ENCODE measurements at places on chromosomes 12 and 14. TPM values are rescaled to one million over a fixed set of nuclear protein-coding genes. Genes with fewer than 3 reads are reported as not detected.

- DNase-seq: no peak
Observed at GRCh38 chr12:85733984-85734383, 102.2 kb downstream of the RASSF9 start.

GRCh38 chr12:30828686-30829085 is 73.9 kb upstream of the CAPRIN2 start:
- DNase-seq: peak; percentile 12

DNA sequence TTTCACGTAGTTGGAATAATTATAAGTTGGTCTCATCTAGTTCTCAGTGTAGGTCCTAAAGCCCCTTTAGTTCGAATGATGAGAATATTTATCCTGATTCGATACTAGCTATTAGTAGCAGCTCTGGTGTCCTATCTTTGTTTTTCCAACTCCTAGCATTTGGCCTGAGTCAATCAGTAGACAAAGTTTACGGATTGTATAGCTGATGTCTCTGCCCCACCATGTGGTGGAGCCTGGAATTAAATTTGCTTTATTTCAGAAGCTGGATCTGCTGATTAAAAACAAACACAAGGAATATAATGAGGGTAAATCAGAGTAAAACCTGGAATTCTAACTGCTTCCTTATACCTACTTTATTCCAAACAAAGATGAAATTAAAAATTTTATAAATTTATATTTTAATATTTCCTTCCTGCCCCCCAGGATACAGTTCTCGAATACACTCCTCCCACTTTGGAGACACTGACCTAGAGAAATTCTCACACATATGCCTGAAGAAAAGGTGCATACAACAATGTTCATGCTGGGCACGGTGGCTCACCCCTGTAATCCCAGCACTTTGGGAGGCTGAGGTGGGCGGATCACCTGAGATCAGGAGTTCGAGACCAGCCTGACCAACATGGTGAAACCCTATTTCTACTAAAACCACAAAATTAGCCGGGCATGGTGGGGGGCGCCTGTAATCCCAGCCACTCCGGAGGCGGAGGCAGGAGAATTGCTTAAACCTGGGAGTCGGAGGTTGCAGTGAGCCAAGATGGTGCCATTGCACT is 7.6 kb upstream of the BRMS1L start:
- DNase-seq: no peak

DNA sequence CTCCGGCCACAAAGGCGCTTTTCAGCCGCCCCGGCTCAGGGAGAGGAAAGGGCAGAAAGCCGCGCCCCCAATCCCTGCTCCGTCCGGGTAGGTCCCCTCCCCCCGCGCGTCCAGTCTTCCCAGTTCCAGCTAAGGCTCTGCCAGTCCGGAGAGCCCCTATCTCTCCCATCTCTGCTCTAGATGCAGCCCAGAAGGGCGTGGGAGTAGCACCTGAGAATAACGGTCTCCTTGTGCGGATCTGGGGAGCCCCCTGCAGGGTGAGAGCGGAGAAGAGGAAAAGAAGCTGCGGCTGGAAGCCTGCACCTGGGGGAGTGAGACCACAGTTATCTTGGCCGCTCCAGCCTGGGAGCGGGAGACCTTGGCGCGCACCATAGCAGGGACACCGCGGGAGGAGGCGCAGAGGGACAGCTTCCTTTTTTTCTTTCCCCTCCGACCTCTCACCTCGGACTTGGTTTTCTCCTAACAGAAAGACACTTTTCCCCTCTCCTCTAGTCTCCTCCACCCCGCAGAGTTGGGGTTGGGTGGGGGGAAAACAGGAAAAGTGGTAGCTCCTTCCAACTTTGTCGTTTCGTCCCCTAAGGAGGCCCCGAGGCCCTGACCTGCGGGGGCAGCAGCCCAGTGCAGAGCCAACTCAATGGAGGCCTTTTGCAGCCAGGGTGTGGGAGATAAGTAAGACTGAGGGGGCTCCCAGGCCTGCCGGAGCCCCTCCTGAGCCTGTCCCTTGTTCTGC is 2.4 kb downstream of the DHH start:
- no peak for DNase-seq

DNA sequence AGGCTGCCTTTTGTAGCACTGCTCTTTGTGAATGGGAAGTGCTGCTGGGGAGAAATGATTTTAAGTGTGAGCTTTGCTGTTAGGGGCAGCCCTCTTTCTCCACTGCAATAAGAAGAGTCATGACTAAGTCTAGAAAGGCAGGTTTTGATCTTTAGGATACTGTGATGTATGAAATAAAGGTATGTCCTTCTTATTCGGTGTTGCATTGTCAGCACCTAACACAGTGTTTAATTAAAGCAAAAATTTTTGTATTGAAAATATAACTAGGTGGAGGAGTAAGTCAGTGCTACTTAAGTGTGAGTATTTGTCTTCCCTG is 81.5 kb downstream of the ETV6 start:
- no peak for DNase-seq

GRCh38 chr12:3002646-3003045 is 43.4 kb downstream of the TEAD4 start:
- DNase-seq: no peak

DNA sequence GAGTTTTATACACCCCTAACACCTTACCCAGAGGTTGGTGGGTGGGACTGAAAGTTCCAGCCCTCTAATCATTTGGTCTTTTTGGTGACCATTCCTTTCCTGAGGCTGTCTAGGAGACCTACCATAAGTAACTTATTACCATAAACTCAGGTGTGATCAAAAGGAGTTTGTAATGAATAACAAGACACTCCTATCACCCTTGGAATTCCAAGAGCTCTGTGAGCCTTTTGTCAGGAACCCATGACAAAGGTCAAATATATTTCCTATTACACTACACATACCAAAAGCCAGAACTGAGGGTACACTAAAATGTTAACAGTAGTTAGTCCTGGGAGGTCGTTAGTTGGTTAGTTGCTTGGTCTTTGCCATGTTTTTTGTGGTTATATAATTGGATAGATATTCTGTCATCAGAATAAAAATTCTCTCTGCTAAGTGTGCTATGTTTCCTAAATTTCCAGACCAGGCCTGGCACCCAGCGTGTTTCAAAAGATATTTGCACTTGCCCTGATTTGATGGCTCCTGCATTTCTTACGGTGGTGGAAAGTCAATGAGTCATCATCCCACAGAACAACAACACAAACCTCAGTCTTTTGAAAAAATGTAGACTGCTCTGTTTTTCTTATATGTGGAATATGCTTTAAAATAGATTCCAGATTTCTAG is 27.0 kb upstream of the AKAP5 start:
- peak; percentile 67 for DNase-seq

- DNase-seq: no peak
Observed at GRCh38 chr12:92108651-92109050, 37.0 kb downstream of the BTG1 start.

DNA sequence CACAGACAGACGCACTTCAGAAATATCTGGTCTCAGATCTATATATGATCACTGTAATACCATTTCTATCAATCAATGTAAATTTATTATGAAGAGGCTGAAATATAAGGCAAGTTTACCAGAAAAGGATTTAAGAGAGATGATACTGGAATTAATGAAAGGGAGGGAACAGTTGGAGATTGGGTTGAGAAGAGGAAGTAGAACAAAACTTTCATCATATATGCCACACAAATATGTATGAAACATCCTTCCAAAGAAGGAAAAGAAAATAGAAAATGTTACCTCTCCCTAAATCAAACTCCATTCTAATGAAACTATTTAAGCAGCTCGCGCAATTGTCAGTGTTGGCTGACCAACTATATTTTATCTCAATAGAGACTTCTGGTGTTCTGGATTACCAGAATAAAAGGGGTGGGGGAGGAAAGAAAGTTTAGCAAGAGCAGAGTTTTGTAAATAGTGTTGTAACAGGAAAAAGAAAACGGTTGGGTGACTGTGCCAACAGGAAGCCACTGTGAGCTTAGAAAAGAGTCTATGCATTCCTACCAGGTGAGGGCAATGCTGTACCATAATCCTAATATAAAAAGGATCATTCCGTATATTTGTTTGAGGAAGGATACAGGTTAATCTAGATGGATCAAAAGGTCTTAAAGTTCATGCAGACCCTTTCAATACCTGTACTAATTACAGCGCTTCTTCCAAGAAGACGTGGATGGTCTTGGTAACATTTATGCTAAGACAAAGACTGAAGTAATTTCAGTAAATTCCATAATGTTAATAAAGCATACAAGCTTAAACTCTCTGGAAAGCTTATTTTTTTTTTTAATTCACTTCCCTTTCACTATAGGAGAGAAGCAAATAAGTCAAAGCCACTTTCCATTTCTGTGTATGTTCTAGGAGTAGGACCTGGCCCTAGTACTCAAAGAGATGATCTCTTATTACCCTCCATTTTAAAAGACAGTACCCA is 14.5 kb upstream of the LLPH start:
- DNase-seq: peak; percentile 71

DNA sequence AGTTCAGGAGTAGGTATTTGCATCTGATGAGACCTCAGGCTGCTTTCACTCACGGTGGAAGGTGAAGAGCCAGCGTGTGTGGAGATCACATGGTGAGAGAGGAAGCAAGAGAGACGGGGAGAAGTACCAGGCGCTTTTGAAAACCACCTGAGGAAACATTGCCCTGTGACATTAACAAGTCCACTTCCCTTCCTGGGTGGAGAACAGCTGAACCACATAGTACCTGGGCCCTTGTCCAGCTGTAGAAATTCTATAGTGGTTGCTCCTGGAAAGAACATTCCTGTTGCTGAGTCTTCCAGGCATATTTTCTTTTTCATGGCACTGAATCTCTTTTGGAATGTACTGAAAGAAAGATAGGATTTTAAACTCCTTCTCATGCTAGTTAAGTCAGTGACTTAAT is 87.3 kb upstream of the RIN3 start:
- peak; percentile 5 for DNase-seq

- DNase-seq: no peak
Observed at GRCh38 chr14:87491816-87492215, 501.2 kb downstream of the GALC start.

DNA sequence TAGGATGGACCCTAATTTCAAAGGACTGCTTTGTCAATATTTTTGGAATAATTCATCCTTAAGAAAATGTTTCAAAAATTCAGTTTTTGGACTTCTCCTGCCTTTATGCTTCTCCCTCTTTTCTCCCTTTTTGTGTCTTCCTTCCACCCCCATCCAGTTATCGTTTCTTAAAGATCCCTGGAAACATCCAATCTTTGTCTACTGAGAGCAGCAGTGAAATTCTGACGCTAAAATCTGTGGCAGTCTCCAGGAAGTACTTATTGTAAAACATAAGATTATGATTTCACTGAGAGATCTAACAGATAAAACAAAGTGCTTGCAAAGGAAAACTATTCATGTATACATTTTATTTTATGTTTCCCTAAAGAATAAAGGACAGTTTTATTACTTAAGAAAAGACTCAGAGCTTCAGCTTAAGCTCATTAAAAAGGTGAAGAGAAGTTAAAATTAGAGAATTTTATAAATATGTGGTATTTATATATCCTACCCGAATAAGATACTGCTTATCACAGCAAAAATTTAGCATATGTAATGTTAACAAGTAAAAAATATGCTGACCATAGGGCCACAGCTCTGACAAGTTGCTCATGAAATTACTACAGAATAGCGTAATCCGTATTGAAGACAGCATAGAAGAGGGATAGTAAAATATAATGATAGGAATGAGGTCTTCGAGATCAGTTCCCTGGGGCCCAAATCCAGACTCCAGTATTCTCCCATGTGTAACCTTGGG is 6.9 kb downstream of the FRMD6 start:
- no peak for DNase-seq

GRCh38 chr12:57191410-57191809 is 25.2 kb upstream of the NXPH4 start:
- no peak for DNase-seq

- DNase-seq: no peak
Observed at GRCh38 chr12:51994959-51995358, 11.8 kb upstream of the TAMALIN start.

GRCh38 chr14:96130854-96131253 is 73.8 kb upstream of the BDKRB2 start:
- DNase-seq: no peak

DNA sequence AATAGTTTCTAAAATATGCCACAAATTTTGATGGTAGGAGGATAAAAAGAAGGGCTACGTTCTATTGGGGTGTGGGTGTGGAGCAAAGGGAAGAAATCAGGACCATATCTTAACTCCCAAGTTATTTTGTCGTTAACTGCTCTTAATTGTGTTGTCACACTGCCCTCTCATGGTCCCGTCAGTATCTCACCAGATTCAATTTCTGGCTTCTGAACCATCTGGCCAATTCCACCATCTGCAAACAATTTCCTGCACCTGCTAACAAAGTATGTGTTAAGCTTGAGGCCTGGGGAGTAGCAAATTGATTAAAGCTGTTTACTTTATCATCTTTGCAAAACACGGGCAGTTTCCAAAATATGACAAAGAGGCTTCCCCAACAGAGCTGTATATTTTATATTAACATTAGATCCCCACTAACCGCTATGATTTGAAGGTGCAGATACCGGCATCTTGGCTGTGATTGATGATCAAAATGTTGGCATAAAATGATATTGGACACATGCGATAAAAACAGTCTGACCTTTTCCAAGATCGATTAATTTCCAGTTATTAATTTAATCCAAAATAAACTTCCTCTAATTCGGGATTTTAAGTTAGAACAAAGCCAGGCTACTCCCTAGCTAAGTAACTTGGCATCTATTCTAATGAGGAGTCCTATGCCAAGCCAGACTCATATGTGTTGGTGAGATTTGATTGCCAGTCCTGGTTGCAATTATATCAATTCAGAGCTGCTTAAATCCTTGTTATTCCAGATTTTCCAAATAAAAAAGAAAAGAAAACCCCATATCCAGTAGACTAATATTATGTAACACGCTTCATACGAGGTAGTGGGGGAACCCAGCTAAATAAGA is 6.9 kb upstream of the DNM1L start:
- DNase-seq: peak; percentile 62

DNA sequence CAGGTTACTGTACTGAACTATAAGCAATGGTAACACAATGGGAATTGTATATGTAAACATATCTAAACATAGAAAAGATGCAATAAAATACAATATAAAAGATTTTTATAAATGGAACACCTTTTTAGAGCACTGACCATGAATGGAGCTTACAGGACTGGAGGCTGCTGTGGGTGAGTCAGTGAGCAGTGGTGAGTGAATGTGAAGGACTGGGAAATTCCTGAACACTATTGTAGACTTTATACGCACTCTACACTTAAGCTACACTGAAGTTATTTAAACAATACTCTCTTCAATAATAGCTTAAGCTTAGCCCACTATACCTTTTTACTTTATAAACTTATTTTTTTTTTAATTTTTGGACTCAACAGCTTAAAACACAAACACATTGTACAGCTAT is 313.5 kb downstream of the KCNC2 start:
- peak; percentile 6 for DNase-seq

The KIF26A gene
- total RNA-seq: 3.0 TPM

The LRRC10 gene
- total RNA-seq: not detected

The ZNF26 gene
- 6.4 TPM for total RNA-seq

The PTPRO gene
- total RNA-seq: not detected

The SVOP gene
- total RNA-seq: not detected

The RASAL1 gene
- not detected for total RNA-seq

The ANKRD13A gene
- 155 TPM for total RNA-seq

The SERPINA3 gene
- not detected for total RNA-seq

The GLIPR1L2 gene
- total RNA-seq: 0.76 TPM

The MYF6 gene
- total RNA-seq: not detected

The CLEC1B gene
- not detected for total RNA-seq

Measured in A172 (cell line).